GOT3 (cell line): ENCODE measurements at places on chromosomes 7 and 10.

GRCh38 chr7:25515633-25516275 is 287.5 kb upstream of the NPVF start:
- DNase-seq = no peak

- DNase-seq = no peak
Observed at GRCh38 chr7:144830024-144830785, 5.6 kb downstream of the TPK1 start.

GRCh38 chr10:11691319-11691755 is 50.8 kb upstream of the ECHDC3 start:
- no peak for DNase-seq

DNA sequence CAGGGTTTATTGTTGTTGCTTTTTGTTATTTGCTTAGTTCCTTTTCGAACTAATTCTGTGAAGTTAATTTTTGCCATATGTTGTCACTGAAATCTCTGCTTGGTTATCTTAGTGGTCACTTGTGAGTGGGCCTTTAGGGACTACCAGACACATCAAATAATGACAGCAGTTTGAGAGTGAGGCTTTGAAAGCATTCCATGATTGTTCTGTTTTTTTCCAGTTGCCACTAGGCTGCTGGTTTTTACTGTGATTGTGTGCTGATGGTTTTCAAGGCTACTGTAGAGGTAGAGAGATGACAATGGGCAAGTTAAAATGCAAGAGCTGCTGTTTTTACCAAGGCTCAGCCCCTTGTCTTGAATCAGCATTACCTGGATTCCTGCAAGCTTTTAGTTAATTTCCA is 20.0 kb downstream of the SEPTIN7 start:
- no peak for DNase-seq

- no peak for DNase-seq
Observed at GRCh38 chr10:64211466-64211865, 690.3 kb downstream of the REEP3 start.

DNA sequence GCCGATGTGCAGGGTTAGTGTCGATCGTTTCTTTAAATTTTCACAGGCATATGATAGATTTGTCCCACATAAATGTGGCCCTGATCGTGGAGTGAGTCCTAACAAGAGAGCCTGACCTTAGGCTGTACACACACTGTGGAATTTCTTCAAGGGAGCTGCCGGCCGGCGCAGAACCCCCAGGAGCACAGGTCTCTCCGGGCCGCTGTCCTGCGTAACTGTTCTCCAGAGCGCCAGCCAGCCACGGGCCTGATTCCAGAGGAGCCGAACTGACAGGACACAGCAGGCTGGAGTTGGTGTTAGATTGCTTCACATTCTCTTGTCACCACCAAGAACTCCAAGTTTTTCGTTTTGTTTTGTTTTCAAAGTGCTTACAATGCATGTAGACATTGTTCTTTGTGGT is 37.3 kb downstream of the SHH start:
- DNase-seq = no peak

GRCh38 chr7:120089968-120090367 is 183.0 kb upstream of the KCND2 start:
- no peak for DNase-seq

DNA sequence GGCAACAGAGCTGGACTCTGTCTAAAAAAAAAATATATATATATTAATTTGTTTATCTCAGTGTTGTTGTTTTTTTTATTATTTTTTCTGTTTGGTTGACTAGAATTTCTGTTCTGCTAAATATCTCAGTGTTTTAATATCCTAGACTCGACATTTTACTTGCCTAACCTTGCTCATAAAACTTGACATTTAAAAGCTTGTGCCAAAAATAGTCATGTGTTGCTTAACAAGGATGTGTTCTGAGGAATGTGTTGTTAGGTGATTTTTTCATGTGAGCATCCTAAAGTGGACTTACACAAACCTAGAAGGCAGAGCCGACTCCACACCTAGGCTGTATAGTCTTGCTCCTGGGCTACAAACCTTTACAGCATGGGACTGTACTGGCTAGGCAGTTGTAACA is 23.1 kb downstream of the NRBF2 start:
- no peak for DNase-seq

DNA sequence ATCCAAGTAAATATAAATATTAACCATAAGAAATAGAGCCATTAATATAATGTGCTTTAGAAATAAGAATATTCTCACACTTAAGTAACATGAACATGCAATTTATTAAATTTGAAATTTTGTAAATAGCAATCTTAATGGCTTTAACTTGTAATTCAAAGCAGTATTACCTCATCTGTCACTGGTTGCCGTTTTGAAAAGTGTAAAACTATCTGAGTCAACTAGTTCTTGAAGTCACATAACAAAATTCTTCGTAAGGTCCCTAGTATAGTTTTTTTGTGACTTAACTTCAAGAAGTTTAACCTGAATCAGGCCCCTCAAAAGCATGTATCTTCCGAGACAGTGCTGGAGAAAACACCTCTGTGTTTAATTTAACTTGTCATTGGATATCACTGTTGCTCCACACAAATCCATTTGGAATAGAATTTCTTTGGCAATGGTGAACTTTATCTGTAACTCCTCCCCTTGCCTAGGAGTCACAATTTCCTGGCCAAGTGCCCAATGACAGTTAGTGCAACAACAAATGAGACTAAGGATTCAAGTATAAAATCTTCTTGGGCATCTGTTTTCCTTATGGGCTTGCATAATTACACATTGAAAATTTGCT is 47.1 kb downstream of the NT5C2 start:
- no peak for DNase-seq

DNA sequence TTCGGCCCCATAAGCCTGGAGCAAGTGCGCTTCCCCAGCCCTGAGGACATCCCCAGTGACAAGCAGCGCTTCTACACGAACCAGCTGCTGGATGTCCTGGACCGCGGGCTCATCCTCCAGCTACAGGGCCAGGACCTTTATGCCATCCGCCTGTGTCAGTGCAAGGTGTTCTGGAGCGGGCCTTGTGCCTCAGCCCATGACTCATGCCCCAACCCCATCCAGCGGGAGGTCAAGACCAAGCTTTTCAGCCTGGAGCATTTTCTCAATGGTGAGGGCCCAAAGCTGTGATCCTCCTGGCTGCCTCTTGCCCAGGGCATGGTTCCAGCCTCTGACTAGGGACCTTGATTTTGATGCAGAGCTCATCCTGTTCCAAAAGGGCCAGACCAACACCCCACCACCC is 10.1 kb downstream of the IRF5 start:
- DNase-seq = no peak

GRCh38 chr10:124674768-124675222 is 69.4 kb downstream of the FAM53B start:
- no peak for DNase-seq

- no peak for DNase-seq
Observed at GRCh38 chr10:116737627-116738327, 4.6 kb downstream of the HSPA12A start.

- DNase-seq = no peak
Observed at GRCh38 chr7:7681191-7681935, 37.0 kb downstream of the RPA3 start.

- no peak for DNase-seq
Observed at GRCh38 chr10:117681104-117681503, 138.6 kb downstream of the EMX2 start.

- DNase-seq = no peak
Observed at GRCh38 chr10:106566873-106567272, 597.6 kb downstream of the SORCS1 start.

DNA sequence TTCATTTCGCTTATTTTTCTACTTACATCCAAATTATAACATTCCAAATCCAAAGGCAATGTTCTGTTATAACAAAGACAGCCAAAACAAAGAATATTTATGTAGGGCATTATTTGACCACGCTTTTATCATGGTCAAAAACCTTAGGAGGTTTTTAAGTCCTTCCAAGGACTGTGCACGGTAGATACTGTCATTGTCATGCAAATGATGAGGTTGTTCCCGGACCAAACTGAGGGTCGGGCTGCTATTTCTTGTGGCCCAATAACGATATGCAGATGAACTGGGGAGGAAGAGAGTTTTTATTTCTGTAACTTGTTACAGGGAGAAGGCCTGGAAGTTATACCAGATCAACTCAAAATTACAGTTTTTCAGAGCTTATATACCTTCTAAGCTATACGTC is 56.6 kb upstream of the STEAP4 start:
- no peak for DNase-seq

- no peak for DNase-seq
Observed at GRCh38 chr7:66626331-66626934, 2.2 kb upstream of the KCTD7 start.

GRCh38 chr10:87761892-87762291 is 56.1 kb downstream of the ATAD1 start:
- DNase-seq = no peak

GRCh38 chr10:79316671-79317431 is 30.4 kb upstream of the PPIF start:
- DNase-seq = no peak

- DNase-seq = no peak
Observed at GRCh38 chr10:119497243-119497642, 45.3 kb downstream of the RGS10 start.

- peak; percentile 55 for DNase-seq
Observed at GRCh38 chr7:32905175-32905662, 13.7 kb upstream of the KBTBD2 start.

DNA sequence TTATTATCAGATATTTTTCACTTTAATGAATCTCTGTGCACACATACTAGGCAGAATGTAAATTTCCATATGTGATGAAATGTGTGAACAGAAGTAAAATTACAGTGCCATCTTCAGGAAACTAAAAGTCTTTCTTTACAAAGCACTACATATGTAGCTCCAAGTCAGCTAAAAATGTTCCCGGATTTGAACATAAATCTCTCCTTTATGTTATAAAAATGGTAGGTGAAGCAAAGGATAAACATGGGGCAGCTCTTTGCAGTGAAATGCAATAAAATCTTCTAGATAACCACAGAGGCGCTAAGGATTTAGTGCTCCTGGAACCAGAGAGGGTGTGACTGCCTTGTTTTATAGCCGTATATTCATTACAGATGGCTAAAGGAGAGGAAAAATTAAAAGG is 104.9 kb upstream of the C7orf33 start:
- DNase-seq = no peak

DNA sequence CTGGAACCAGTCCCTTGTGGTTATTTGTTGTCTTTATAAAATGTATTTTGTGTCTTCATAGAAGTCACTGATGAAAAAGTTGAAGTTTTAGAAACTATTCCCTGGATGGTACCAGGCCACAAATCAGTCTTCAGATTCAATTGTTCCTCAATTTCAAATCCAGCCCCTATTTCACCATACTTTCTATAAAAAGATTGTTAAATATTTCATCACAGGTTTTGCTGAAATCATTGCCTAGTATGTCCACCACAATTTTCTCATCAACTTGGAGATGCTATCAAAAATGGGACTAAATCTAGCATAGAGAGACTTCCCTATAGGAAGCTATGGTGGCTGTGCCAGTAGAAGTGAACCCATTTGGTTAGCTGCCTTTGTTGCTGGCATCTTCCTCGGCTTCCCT is 118.5 kb downstream of the RAB18 start:
- DNase-seq = no peak

- DNase-seq = no peak
Observed at GRCh38 chr7:2000153-2000687, 232.5 kb downstream of the MAD1L1 start.

DNA sequence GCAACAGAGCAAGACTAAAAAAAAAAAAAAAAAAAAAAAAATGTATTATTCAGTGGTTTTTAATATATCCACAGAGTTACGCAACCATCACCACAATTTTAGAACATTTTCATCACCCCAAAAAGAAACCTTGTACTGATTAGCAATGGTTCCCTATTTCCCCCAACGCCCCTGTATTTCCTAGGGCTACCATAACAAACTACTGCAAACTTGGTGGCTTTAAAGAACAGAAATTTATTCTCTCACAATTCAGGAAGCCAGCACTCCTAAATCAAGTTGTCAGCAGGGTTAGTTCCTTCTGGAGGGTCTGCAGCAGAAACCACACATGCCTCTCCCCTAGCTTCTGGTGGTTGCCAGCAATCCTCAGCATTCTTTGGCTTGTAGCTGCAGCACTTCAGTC is 5.9 kb upstream of the NUP42 start:
- DNase-seq = no peak

DNA sequence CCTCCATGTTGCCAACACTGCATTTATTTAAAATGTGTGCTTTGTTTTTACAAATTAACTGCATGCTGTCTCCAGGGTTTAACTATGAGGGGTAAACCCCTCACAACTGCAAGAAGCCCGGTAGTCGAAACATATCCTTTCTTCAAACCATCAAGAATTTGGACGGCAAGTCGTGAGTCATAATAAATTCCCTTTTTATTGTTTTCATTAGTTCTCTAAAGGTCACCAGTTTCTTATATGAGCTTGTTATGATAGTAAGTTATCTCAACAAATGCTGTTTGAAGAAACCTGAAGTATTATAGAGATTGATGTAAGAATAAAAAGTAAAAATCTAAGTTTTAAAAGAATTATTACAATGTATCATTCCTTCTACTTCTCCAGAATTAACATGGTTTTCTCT is 12.2 kb upstream of the FIGNL1 start:
- DNase-seq = no peak

GRCh38 chr10:3648170-3648569 is 136.8 kb downstream of the KLF6 start:
- DNase-seq = no peak

DNA sequence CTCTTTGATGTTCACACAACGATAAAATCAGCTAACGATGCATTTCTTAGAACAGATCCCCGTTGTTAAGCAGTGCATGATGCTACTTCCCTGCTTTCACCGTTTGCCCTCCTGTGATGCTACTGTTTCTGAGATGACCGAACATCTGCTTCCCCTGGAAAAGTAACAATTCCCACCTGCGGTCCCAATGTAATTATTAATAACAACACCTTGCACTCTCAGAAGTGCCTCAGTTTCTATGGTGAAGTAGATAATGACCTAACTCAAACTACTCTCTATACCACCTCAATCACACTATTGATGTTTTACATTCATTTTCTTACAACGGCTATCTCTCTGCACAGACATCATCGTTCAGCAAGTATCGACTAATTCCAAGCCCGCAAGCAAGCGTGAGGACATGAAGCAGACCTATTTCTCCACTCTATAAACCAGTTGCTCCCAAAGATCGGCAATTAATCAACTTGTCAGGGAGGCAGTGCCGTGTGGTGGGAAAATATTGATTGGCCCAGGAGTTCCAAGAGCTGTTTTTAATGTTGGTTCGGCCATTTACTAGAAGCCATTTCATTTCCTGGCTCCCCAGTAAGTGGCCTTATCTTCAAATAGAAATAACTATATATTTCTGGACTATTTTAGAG is 42.7 kb downstream of the FAM107B start:
- no peak for DNase-seq

DNA sequence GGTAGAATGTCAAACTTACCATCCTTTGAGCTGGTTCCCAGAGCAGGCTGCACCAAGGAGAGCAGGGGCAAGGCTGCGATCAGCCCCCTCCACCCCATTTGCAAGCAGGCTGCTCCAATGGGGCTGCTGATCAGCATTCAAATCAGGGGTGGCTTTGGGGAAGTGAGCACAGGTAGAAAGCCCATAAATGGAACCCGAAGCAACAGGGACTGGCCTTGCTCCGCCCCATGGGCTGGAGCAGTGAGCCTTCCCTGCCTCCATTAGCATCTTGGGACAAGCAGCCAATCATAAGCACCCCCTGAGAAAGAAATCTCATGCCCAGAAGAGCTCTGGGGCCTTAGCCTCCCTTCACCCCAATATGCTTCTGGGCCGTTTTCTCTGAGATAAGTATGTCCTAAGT is 4.0 kb upstream of the PKD1L1 start:
- no peak for DNase-seq
